ENCODE measurements at places on chromosomes 12 and 14.
A peak's percentile ranks its signal among the peaks of the same experiment; 100 is the strongest.

- peak; percentile 69 for DNase-seq
Measured at GRCh38 chr12:52372216-52373154, 5.2 kb upstream of the KRT85 start.

GRCh38 chr14:91232052-91232451 is 12.5 kb downstream of the GPR68 start:
- no peak for DNase-seq

DNA sequence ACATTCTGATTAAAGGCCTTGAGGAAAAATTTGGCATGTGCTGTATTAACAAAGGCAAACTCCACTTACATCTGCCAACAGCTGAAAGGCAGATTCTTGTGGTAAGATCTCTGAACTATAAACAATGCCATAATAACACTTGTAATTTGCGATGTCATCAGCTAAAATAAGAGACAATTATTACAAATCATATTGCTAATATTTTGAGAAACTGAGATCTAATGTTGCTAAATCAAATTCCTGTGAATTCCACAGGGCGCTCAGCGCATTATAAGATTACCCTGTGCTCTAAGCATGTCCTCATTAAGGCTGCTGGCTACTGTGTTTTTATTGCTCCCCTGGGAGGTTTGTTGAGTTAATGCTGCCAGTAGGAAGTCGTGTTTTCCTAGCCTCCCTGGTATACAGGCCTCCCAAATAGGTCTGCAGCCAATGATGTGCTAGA is 244.8 kb downstream of the DACT1 start:
- no peak for DNase-seq

- DNase-seq = peak; percentile 35
Measured at GRCh38 chr12:122421187-122421820, 1.2 kb downstream of the CLIP1 start.

- DNase-seq = no peak
Measured at GRCh38 chr12:67853204-67853603, 136.0 kb upstream of the IFNG-AS1 start.

- DNase-seq = no peak
Measured at GRCh38 chr14:22939684-22940083, 10.5 kb upstream of the PRMT5 start.

GRCh38 chr12:7265251-7265650 is 38.6 kb upstream of the ACSM4 start:
- DNase-seq = no peak

- no peak for DNase-seq
Measured at GRCh38 chr14:30431552-30431951, 127.4 kb upstream of the G2E3 start.

DNA sequence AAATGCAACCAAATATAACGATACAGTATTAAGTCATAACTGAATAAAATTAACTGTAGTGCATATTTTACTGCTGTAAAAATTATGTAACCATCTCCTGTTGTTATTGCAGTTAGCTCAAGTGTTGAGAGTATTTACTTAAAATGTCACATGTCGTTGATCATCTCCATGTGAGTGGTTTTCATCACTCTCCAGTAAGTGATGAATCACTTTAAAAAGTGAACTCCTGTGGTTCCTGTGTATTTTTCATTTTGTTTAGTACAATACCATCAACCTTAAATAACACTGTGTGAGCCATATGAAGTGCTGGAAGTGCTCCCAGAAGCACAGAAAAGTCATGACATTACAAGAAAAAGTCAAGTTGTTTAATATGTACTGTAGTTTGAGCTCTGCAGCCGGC is 104.7 kb upstream of the SLCO1B1 start:
- DNase-seq = no peak

DNA sequence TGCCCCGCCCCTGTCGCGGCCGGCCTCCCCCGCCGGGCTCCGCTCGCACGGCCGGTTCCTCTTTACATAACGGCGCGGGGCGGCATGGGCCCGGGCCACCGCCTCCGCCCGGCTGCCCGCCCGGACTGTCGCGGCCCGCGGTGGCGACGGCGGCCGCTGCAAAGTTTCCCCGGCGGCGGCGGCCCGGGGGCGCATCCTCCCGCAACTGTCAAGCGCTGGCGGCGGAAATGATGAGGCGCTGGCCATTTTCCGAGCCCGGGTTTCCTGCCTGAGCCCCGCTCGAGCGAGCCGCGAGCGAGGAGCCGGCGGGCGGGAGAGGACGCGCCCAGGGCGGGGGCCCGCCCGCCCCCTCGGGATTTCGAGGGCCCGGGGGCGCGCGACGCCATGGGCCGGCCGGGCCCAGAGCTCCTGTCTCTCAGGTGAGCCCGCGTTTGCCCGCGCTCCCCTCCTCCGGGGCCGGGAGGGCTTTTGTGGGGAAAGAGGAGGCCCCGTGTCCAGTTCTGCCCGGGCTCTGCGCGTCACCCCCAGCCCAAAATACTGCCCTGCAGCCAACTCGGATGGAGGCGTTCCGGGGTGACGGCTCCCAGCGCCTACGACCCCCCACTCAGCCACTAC is at the start of gene SH2B3:
Gene SH2B3 (plus strand): TSS at position 65 of the 615 bp plus-strand sequence. CDS start 12,223 bp downstream, outside the sequence.
- DNase-seq = no peak

DNA sequence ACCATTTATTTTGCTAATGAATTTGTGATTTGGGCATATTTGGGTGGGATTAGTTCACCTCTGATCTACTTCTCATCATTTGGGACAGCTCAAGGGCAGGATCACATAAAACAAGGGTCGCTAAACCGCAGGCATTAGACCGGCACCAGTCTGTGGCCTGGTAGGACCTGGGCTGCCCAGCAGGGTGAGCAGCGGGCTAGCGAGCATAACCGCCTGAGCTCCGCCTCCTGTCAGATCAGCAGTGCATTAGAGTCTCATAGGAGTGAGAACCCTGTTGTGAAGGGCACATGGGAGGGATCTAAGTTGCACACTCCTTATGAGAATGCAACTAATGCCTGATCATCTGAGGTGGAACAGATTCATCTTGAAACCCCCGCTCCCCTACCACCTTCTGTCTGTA is 785.3 kb downstream of the TRHDE start:
- no peak for DNase-seq

- no peak for DNase-seq
Measured at GRCh38 chr14:27006570-27006969, 408.7 kb upstream of the NOVA1 start.
